CD4-positive, alpha-beta T cell treated with Interleukin-10 for 1 hour (primary cell): ENCODE measurements at places on chromosomes 7 and 10.

GRCh38 chr7:149854611-149855360 lies 16.6 kb downstream of the ZNF862 start:
- DNase-seq = peak; percentile 37

DNA sequence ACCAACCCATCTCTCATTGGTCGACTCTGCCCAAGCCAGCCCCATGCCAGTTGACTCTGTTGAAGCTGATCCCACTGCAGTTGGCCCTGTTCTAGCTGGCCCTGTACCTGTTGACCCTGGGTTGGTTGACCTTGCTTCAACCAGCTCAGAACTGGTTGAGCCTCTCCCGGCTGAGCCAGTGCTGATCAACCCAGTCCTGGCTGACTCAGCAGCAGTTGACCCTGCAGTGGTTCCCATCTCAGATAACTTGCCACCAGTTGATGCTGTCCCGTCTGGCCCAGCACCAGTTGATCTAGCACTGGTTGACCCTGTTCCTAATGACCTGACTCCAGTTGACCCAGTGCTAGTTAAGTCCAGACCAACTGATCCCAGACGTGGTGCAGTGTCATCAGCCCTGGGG lies 7.4 kb downstream of the PPRC1 start:
- no peak for DNase-seq

GRCh38 chr10:123038782-123039631 lies 30.2 kb downstream of the ACADSB start:
- no peak for DNase-seq

GRCh38 chr7:135321556-135321955 lies 87.9 kb downstream of the STRA8 start:
- no peak for DNase-seq

DNA sequence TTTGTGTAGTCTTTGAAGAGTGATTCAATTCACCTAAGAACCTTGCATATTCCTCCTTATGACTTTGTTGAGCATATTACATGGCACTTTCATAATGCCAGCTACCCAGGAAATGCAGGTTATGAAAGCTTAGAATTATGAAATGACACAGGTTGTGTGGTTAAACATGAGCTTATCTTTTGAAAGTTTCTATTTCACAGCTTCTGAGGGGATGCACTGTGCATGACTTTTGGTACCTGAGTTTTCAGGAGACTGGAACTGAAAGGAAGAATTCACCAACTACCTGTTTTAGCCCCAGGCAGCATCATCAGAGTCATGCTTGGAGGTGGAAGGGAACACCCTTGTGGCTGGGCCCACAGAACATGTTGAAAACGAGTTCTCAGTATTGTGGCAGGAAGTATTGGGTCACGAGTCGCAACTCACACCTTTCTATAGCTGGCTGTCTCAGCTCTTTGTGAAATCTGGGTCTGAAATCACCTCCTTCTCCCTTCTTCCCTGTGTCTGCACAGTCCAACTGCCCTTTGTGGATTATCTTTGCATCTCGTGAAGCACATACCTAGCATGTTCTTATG lies 228.2 kb downstream of the PTEN start:
- DNase-seq = peak; percentile 75

- no peak for DNase-seq
These were observed 3.4 kb downstream of the HIPK2 start for GRCh38 chr7:139774376-139774775.

- peak; percentile 34 for DNase-seq
These were observed at the start of gene SAMD9L for GRCh38 chr7:93148144-93148543. TSS of gene SAMD9L (minus strand) at chr7:93148385. CDS start at chr7:93135971, 12,414 bp downstream.

DNA sequence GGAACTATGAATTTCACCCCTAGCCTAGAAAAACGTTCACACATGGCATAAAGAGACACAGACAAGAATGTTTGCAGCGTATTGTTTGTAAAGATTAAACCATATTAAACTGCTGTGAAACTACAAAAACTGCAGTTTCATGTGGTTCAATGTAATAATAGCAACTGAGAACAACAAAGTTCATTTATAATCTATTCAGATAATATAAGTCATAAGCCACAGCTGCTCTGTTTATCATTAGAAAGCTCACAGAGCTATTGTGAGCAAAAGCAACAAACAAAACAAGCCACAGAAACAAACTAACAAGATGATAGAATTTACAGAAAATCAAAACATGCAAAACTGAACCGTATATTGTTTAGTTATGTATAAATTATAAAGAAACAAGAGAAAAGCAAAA lies 113.5 kb downstream of the AHR start:
- DNase-seq = no peak

DNA sequence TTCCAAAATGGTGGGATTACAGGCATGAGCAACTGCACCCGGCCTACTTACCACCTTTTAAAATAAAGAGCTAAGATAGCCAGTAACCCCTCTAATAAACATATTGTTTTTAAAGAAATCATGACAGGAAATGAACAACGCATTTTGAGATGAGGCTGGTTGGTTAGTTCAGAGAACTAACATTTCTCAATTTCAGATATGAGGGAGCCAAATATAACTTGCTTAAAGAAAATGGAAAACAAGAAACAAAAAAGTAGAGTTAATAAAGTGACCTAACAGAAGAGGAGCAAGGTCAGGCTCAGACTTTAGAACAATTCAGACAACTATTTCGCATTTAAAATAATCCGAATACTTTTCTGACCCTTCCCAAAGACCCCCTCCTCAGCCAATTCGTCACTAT lies 254.9 kb upstream of the PHF14 start:
- no peak for DNase-seq

GRCh38 chr7:21028186-21028585 lies 241.5 kb upstream of the SP8 start:
- DNase-seq = no peak

DNA sequence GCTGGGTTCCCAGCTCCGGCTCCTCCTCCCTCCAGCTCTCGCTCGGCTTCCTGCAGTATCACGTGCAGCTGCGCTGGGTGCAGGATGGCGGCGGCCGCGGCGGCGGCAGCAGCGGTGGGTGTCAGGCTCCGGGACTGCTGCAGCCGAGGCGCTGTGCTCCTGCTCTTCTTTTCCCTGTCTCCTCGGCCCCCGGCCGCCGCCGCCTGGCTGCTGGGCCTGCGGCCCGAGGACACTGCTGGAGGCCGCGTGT lies at the start of gene CNNM1:
Gene CNNM1 (plus strand): TSS at position 53 of the 250 bp plus-strand sequence. CDS start 32 bp downstream, at position 85.
- no peak for DNase-seq

- peak; percentile 62 for DNase-seq
These were observed at the start of gene SKIDA1 for GRCh38 chr10:21525367-21526187. TSS of gene SKIDA1 (minus strand) at chr10:21525682. CDS start at chr10:21517822, 7,860 bp downstream.

DNA sequence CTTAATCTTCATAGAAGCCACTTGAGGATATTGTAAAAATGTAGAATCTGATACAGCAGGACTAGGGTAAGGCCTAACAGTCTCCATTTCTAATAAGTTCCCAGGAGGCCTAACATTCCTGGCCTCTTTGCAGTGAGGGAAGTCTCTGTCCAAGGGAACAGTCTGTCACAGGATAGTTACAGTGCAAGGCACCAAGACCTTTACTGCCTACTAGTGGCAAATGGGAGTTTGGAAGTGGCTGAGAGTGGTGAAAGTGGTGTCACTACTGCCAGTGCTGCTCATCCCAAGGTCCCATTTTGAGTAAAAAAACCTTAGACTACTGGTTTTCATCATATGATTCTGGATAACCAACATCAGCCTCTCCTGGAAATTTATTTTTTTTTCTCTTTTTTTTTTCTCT lies 619.5 kb upstream of the SEMA3D start:
- DNase-seq = no peak

DNA sequence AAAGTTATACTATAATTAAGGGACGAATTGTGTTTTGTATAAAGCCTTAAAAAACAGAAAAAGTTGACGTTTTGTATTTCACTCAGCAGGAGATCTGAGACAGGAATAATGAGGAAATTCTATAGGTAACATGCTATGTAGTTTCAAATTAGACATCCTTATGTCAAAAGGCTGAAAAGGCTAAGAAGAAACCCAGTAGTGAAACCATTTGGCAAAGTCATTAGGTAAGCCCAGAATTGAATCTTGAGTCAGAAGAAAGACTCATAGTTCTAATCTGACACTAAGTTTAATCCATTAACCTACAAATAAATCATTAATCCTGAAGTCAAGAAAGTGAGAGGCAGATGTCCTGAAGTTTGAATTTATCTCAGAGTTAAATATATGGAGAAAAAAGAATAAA lies 79.3 kb downstream of the RNF133 start:
- DNase-seq = no peak

DNA sequence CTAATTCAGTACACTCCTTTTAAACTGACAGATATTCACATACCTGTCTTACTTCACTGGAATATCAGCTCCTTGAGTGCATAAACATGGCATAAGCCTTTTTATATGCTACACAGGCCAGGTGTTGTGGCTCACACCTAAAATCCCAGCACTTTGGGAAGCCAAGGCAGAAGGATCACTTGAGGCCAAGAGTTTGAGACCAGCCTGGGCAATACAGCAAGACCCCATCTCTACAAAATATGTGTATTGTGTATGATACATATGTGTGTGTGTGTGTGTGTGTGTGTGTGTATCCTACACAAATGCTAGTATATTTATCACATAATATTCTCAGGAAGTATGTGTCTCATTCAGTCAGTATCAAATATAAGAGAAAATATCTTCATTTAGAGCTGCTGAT lies 45.3 kb downstream of the DNAJC12 start:
- no peak for DNase-seq

- no peak for DNase-seq
These were observed 68.9 kb upstream of the LEP start for GRCh38 chr7:128172151-128172550.

DNA sequence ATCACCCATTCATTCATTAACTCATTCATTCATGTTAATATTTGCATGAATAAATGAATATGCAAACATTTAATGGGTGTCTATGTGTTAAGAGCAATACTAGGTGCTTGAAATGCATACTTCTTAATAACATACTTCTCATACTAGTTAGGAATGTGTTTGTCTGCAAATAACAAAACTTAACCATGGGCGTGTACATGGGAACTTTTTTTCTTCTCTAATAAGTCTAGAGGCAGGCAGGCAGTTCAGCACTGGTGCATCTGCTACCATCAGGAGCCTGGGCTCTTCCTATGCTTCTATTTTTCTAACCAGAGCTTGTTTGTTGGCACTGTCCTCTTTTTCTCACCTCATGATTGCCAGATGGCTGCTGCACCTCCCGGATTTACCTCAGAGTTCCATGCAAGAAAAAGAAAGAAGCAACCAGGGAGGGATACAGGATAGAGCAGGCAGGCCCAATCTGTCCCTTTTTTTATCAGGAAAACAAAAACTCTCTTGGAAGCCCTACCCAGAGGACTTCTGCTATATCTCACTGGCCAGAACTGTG lies 22.7 kb downstream of the CDHR3 start:
- no peak for DNase-seq

- no peak for DNase-seq
These were observed 1.1 kb upstream of the ADRA2A start for GRCh38 chr10:111075577-111076185.

- DNase-seq = no peak
These were observed 343.5 kb downstream of the GPR37 start for GRCh38 chr7:124422081-124422480.

DNA sequence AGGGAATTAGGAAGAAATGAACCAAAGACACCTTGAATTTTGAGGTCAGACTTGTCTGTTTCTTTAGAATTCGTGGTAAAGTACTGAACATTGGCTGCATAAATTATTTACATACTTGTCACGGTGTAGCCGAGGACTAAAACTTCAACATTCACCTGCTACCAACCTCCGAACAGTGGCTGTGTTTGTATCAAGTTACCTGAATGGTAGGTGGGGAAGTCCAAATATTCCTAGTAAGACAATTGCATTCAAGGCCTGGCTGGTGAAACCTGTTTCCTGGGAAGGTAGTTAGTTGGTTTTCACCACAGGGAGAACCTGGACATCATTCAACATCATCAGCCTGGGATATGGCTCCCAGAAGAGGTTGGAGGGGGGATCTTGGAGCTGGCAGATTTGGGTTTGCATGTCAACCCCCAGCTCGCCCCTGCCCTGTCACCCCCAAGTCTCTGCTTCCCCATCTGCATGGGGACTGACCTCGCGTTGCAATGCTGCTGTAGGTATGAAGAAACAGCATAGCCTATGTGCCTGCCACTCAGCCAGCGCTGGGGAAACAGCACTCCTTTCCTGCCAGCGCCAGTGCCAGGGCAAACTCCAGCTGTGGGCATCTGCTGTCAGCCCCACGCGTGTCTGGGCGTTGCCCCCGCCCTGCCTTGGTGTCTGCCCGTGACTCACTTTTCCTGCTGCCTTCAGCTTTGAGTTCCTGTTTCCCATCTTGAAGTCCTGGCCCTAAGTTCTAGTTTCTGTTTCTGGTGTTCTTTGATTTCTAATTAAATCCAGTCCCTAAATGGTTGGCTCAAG lies 12.7 kb upstream of the LARP4B start:
- peak; percentile 15 for DNase-seq

DNA sequence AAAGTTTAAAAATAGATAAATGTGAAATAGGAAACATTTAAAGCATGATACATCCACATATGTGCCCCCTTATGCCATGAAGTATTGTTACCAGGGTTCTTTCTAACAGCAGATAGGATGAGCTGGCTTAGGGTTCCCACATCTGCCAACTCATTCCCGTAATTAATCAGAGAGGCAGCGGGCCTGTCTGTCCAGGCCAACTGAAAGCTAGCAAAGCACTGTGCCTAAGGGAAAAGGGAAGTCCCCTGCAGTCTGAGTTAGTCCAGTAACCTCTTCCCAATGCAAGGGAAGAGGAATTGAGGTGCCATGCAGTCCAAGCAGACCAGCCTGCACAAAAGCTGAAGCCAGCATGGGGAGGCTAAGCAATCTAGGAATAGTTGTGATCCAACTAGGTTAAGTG lies 18.3 kb upstream of the ZC3HAV1L start:
- no peak for DNase-seq

DNA sequence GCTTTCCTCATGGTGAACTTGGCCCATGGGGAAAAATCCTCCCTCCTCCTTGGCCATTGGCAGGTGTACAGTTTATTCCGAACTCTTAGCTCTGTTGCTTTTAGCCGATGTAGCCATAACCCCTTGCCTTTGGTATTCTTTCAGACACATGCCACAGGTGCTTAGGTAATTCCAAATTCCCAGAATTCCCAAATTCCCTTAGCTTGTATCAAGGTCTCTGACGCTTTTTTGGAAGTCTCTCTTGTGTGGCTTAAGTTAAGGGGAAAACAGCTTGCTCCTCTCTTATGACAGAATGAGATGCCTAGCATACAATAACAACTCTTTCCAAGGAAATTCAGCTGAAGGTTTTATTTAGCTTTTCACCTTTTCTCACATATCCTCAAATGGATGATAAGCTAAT lies 68.0 kb downstream of the SUGCT start:
- DNase-seq = no peak

GRCh38 chr10:36880898-36881297 lies 244.5 kb upstream of the ANKRD30A start:
- no peak for DNase-seq

DNA sequence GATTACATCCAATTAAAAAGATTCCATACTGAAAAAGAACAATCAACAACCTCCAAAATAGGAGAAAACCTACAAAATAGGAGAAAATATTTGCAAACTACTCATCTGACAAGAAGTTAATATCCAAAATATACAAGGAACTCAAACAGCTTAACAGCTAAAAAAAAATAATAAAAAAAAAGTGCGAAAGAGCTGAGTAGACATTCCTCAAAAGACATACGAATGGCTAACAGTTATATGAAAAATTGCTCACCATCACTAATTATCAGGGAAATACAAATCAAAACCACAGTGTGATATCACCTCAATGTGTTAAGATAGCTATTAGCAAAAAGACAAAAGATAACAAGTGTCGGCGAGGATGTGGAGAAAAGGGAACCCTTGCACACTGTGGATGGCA lies 450.3 kb downstream of the PHTF2 start:
- no peak for DNase-seq

- no peak for DNase-seq
These were observed 26.2 kb upstream of the LMBR1 start for GRCh38 chr7:156919132-156919713.
